ENCODE measurements at places on chromosomes 1 and 21.

GRCh38 chr1:15290382-15290781 is 43.4 kb downstream of the FHAD1 start:
- DNase-seq, result peak; percentile 96

GRCh38 chr1:86865973-86866637 is 47.8 kb downstream of the SELENOF start:
- peak; percentile 38 for DNase-seq

DNA sequence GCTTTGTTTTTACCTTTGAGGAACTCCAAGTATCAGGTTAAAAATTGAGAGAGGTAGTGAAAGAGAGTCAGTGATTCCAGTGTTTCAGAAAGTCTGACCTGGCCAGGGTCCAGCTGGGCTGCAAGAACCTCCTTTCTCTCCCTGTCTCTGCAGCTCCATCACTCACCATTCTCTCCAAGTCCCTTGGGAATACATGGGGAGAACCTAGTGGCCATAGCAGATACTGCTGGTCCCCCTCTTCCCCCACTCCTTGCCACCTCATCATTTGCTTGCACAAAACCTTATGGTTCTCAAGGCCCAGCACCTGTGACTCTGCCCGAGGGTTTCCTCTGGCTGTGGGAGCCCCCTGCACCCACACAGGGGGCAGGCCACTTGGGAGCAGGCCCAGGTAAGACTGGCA is 279.5 kb downstream of the KIF26B start:
- DNase-seq, result no peak

DNA sequence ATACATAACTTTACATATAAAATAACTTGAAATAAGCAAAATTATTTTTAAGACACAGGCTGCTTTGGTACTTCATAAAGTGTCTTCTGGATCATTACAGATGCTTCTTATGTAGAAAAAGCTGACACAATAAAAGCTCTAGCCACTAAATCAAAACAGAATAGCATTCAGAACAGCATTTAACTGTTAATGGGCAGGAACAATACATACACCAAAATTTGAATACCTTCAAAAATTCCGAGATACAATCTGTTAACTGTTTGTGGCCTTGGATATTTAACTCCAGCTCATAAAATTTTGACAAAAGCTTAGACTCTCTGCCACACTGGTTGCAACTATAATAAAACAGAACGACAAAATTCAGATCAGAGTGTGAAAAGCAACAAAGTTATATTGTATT is 31.7 kb downstream of the USP48 start:
- DNase-seq, result no peak

- no peak for DNase-seq
Observed at GRCh38 chr1:1121611-1122077, 5.8 kb upstream of the C1orf159 start.

DNA sequence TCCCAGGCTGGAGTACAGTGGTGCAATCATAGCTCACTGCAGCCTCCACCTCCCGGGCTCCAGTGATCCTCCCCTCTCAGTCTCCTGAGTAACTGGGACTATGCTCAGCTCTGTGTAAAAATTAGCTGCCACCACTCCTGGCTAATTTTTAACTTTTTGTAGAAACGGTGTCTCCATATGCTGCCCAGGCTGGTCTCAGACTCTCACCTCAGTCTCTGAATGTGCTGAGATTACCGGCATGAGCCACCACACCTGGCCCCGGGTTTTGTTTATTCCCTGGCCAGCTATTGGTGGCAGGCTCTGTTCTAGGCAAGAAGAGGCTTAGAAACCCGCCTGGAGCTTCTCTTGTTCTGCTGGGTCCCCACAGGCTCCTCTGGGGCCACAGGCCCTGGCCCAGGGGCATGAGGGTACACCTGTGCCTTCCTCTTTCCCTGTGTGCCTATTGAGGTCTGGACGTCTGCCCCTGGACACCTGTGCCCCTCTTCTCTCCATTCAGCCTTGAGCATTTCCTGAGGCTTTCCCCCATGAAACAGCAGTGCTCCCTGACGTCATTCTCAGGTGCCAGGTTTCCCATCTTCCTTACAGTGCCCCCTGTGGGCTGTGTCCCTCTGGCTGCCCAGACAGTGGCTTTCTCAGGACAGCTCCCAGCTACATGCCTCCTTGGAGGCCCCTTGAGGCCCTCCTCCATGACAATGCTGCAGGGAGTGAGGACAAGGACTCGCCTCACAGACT is 57.5 kb downstream of the PCP4 start:
- DNase-seq, result no peak

DNA sequence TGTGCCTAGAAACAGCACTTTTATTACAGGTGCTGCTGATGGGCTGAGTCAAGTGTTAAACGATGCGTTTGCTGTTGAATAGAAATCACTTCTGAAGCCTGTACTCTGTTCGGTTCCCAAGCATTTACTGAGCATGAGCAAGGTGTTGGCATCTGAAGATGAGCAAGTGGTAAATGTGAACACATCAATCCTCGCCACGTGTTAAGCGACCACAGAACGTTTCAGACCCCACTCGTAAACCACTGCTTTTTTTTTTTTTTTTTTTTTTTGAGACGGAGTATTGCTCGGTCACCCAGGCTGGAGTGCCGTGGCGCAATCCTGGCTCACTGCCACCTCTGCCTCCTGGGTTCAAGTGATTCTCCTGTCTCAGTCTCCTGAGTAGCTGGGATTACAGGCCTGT is 241.2 kb downstream of the SETD4 start:
- no peak for DNase-seq

- DNase-seq, result peak; percentile 39
Observed at GRCh38 chr1:23845163-23845562, 19.9 kb upstream of the HMGCL start.

Measured in inflammatory macrophage treated with lipopolysaccharide for 4 hours (primary cell).